ENCODE measurements at places on chromosomes 3 and 15.

DNA sequence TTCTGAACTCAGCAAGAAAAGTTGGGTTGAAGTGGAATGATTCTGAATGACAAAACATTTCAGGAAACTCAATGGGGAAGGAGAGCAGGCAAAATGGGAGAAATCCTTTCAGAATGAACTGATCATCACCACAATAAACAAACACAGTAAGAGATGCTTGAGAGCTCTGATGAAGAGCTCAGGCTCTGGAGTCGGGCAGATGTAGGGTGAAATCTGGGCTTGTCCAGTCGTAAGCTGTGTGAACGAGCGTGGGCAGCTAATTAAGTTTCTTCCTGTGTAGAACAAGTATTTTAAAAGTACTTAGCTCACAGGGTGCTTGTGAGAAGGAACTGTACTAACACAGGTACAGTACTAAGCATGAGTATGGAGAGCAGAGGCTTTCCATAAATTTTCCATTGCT is 406.2 kb downstream of the FOXP1 start:
- no peak for DNase-seq

GRCh38 chr3:141129541-141130011 is 78.4 kb downstream of the SPSB4 start:
- no peak for DNase-seq

DNA sequence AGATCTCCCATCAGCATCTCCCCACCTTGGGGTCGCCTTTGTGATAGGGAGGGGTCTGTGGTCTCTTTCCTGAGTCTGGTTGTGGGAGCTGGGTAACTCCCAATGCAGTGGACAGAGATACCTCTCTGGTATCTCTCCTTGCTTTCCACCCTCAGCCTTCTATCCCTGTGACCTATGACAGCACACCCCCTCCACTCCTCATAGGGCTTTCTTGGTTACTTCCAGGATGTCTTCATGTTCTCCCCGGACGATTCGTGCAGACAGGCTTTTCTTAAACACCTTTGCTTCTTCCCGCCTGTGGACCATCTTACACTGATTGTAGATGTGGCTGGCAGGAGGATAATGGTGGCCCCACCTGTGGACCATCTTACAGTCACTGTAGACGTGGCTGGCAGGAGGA is 14.2 kb upstream of the NRROS start:
- DNase-seq, result no peak

DNA sequence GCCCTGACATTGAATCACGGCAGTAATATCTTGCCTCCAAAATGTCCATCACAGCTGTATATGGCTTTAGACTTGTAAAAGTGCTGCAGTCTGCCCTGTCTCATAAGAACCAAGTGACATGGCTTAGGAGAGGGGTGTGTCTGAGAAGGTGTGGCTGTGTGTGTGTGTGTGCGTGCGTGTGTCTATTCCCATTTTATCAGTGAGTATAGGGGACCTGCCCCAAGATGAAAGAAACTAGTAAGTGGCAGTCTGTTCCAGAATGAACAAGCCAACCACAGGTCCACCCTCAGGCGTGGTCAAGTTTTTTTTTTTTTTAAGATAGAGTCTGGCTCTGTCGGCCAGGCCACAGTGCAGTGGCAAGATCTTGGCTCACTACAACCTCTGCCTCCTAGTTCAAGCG is 5.6 kb upstream of the RHOV start:
- no peak for DNase-seq

- no peak for DNase-seq
These were observed 4.7 kb upstream of the COL6A5 start for GRCh38 chr3:130340766-130341165.

- DNase-seq, result no peak
These were observed 114.8 kb downstream of the DLG1 start for GRCh38 chr3:197183582-197183981.

GRCh38 chr15:88918738-88919137 is 5.6 kb upstream of the MFGE8 start:
- no peak for DNase-seq

DNA sequence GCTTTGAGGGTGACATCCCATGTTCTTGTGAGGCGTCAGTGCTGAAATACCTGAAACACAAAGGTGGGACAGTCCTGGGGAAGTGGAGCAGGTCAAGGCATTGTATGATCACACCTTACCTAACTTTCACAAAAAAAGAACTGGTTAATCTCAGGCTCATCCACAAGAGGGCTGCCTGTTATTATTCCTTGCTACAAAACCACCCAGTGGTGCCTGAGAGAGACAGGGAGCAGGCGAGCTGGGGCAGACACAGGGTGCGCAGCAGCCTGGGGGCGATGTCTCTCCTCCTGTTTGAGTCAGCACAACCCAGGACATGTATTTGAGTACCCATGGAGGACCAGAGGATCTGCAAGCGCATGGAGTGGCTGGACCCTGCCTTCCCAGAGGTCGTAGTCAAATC is 316.8 kb upstream of the ATP10A start:
- no peak for DNase-seq

GRCh38 chr15:55740359-55740878 is 2.5 kb downstream of the PRTG start:
- DNase-seq, result no peak

GRCh38 chr15:54273928-54274327 is 295.7 kb downstream of the UNC13C start:
- no peak for DNase-seq

- DNase-seq, result no peak
These were observed 61.5 kb upstream of the FNDC3B start for GRCh38 chr3:171977860-171978259.

All from stimulated activated CD8-positive, alpha-beta memory T cell treated with anti-CD3 and anti-CD28 coated beads, Interleukin-15, amount 100 ng/mL, for 24 hours (primary cell).